ENCODE measurements at places on chromosomes 13 and 19.

GRCh38 chr13:111315347-111315995 is 5.0 kb upstream of the TEX29 start:
- no peak for DNase-seq

GRCh38 chr19:57241176-57241575 is 744 bp downstream of the ZNF805 start:
- DNase-seq, result no peak

- DNase-seq, result no peak
These were observed 2.8 kb upstream of the CDC37 start for GRCh38 chr19:10406191-10406590.

- DNase-seq, result no peak
These were observed 71.6 kb downstream of the MUC16 start for GRCh38 chr19:8938576-8938975.

DNA sequence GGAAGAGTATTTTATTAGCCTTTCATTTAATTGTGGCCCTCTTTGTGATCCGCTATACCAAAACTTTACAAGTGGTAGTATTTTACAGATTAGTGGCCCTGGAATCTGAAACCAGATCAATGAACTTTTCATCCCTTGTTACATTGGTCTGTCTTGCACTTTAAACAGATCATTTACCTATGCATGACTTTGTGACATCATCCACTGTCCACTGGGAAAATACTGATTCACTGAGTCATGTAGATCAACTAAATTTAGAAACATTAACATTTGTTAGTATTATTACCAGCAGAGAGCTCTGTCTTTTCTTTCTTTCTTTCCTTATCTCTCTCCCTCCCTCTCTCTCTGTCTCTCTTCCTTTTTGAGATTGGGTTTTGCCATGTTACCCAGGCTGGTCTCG is 17.5 kb downstream of the PCDH8 start:
- no peak for DNase-seq

DNA sequence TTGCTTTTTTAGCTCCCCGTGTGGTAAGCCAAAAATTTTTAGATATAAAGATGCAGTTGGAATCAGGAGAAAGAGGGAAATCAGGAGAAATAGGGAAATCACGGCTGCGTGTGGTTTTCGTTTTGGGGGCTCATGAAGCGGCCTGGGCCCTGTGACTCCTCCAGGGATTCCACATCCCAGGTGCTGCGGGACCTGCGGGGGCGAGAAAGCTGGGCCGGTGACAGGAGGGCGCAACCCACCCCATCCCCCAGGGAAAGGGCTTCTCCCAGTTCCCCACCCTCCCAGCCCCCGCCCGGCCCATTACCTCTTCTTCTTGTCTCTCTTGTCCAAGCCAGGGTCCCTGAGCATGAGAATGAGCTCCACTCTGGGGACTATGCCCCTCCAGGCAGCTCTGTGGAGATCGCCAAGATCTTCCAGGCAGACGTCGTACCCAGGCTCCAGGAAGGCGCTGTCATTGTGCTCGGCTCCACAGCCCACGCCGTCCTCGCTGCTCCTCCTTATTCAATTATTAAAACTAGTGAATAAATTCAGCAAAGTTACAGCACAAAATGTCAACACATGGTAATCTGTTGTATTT is 111.0 kb downstream of the MRPL57 start:
- no peak for DNase-seq

DNA sequence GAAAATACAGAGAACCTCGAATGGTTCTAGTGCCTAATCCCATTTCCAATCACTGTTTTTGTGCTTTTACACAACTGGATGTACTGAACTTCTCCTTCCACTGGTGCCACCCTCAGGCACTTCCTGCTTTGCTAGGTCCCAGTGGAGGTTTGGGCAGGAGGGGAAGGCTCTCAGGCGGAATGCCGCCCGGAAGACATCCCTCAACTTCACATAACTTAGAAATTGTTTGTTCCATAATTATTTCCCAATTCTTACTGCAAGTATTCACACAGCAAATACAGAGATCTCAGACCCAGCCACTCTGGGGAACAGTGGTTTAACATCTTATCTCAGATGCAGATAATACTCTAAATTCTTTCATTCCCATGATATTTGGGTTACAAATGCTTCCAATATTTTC is 195.7 kb upstream of the IPO5 start:
- DNase-seq, result no peak

DNA sequence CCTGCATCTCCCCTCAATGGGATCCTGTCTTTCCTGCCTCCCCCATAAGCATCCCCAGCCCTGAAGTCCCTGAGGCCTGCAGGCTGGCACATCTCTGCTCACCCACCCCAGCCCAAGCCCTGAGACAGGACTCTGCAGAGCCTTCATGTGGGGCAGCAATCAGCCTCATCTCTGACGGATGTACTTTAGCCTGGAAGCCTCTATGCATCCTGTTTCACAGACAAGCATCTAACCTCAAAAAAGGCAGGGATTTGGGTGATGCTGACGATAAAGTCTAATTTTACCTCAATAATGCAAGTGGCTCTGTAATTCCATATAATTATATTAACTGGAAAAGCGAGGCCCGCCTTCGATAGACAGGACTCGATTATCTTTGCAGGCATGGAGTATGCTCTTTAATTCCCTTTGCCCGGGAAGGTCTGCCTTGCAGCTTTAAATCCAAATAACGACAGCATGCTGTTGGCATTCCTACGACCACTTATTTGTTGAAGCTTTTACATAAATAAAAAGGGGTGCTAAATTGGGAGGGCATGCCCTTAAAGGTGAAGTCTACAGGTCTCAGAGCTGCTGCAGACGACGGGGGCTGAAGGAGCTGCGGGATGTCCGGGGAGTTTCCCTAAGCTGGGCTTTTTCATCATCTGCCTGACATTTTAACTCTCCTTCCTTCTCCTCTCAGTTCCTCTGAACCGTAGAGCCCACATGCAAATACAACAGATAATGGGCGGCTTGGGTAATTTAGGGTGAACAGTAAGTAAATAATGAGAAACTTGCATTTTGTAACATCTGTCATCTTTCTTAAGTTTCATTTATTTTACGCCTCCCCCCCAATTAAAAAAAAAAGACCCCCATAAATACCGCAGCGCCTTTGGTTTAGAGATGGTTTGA is 211.5 kb downstream of the URI1 start:
- no peak for DNase-seq

- DNase-seq, result no peak
These were observed 226.4 kb downstream of the PCDH17 start for GRCh38 chr13:57857945-57858344.

DNA sequence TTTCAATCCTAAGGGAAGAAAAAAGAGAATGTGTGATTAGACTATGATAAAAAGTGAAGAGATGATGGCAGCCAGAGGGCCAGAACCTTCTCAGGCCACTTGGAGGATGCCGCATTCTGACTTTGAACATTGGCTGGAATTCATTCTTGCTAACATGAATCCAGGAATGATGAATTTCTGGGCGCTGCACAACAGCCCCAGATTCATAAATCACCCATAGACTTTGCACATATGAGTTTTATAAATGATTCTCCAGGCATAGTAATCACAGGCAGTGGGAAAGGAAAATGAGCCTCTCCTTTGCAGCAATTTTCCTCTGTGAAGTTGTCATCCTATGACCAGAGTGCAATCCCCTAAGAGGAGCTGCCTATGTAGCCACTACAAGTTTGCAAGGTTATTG is 555.4 kb downstream of the KCTD12 start:
- DNase-seq, result no peak

- DNase-seq, result no peak
These were observed 128.3 kb upstream of the LSM14A start for GRCh38 chr19:34044021-34044420.

GRCh38 chr19:55552206-55552605 is 6.9 kb upstream of the SBK3 start:
- DNase-seq, result no peak

DNA sequence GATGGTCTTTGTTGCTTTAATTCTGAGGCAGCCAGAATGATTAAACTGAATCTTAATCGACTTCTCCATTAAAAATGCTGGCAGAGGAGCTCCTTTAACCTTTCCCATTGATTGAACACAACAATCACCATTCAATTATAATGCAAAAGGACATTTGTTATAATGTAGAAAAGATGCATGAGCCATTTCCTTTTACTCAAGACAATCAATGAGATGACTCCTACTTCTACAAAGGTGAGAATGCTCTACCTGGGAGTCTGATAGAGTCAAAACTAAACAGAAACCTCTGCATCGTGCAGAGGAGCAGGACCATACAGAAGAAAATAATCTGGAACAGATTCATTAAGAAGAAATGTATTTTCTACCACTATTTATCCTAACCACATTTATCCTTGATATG is 253.6 kb upstream of the DACH1 start:
- no peak for DNase-seq

DNA sequence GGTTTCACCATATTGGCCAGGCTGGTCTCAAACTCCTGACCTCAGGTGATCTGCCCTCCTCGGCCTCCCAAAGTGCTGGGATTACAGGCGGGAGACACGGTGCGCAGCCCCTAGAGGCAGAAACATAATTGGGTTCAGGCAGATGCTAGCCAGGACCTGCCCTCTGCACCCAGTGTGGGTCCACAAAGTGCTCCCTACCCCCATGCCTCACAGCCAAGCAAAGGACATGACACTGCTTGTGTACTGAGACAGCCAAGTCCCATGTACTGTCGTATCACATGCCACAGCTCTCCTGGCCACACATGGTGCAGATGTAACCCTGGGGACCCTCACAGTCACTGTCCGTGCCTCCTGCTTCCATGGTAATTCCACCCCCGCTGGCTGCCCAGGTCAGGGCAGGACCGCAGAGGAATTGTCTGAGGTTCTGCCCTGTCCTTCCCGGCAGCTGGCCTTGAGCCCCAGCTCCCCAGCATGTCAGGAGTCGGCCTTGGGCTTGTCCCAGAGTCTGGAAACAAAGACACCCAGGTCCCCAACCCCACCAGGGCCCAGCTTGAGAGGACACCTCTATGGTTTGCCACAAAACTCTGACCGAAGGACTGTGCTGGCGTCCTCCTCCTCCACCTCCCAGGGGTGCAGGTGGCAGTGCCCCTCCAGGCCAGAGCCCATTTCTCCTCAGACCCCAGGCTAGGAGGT is 7.6 kb downstream of the PRR36 start:
- DNase-seq, result no peak

DNA sequence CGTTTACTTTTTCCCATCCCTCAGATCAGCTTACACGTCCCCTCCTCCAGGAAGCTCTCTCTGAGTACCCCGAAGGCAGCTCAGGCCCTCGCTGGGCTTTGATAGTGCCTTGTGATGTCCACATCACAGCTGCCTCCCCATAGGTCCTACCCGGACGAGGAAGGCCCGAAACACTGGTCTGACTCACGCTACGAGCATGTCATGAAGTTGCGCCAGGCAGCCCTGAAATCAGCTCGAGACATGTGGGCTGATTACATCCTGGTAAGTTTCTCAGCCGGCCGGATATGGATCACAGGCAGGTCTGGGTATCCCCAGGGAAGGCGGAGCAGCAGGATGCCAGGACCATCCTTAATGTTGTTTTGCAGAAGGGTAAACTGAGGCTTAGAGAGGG is 4.8 kb downstream of the COLGALT1 start:
- DNase-seq, result peak; percentile 76
